ENCODE measurements at places on chromosomes 2 and 18. TPM values are rescaled to one million over a fixed set of nuclear protein-coding genes. Genes with fewer than 3 reads are reported as not detected.

TXNL4A gene
- 21.5 TPM for polyA plus RNA-seq

CD207 gene
- polyA plus RNA-seq = 0.35 TPM

EPB41L5 gene
- 9.3 TPM for polyA plus RNA-seq

BARD1 gene
- polyA plus RNA-seq = 2.4 TPM

MC2R gene
- 0.05 TPM for polyA plus RNA-seq

RAB27B gene
- polyA plus RNA-seq = 0.08 TPM

SLC9A4 gene
- polyA plus RNA-seq = not detected

C2orf66 gene
- polyA plus RNA-seq = 0.22 TPM

PLEKHH2 gene
- 15.8 TPM for polyA plus RNA-seq

CDH7 gene
- polyA plus RNA-seq = 0.07 TPM

GRB14 gene
- polyA plus RNA-seq = 45.6 TPM

PROM2 gene
- polyA plus RNA-seq = 0.53 TPM

OTX1 gene
- 0.07 TPM for polyA plus RNA-seq

CYP27A1 gene
- 30.0 TPM for polyA plus RNA-seq

CYS1 gene
- polyA plus RNA-seq = 5.9 TPM

FSHR gene
- polyA plus RNA-seq = 1.2 TPM

NGEF gene
- 0.53 TPM for polyA plus RNA-seq

GPC1 gene
- polyA plus RNA-seq = 2.9 TPM

KLHL29 gene
- polyA plus RNA-seq = 3.2 TPM

SATB2 gene
- polyA plus RNA-seq = 0.92 TPM

CDK5R2 gene
- polyA plus RNA-seq = not detected

MARCHF4 gene
- 0.10 TPM for polyA plus RNA-seq

IL36RN gene
- not detected for polyA plus RNA-seq

IL18RAP gene
- 0.43 TPM for polyA plus RNA-seq

ALK gene
- polyA plus RNA-seq = 0.07 TPM

FHOD3 gene
- polyA plus RNA-seq = 5.5 TPM

ADNP2 gene
- polyA plus RNA-seq = 16.7 TPM
